ENCODE measurements at places on chromosomes 3 and 15.

DNA sequence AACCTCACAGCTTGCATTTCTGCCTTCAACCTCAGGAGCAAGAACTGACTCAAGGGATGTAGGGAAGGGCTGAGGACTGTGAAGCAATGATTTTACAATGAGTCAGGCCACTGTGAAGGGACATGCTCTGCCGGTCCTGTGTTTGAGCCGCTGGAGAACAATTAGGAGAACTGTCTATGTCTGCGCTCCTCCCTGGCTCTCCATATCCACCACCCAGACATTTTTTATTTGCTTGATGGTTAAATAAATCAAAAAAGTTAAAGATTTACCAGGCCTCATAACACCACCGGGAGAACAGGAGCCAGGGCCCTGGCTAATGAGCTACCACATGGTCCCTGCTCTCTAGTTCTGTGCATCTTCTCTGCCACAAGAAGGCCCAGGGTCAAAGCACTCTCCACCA is 29.6 kb downstream of the SEC61A1 start:
- DNase-seq: no peak

GRCh38 chr3:148880681-148881080 is 15.6 kb downstream of the CPA3 start:
- no peak for DNase-seq

GRCh38 chr15:43433165-43433564 is 59.8 kb downstream of the TP53BP1 start:
- DNase-seq: no peak

GRCh38 chr3:126126811-126127431 is 43.0 kb upstream of the SLC41A3 start:
- DNase-seq: peak; percentile 15

- no peak for DNase-seq
Measured at GRCh38 chr3:143952569-143953072, 19.0 kb upstream of the DIPK2A start.

GRCh38 chr3:189629803-189630455 is 1.3 kb upstream of the TP63 start:
- DNase-seq: no peak

DNA sequence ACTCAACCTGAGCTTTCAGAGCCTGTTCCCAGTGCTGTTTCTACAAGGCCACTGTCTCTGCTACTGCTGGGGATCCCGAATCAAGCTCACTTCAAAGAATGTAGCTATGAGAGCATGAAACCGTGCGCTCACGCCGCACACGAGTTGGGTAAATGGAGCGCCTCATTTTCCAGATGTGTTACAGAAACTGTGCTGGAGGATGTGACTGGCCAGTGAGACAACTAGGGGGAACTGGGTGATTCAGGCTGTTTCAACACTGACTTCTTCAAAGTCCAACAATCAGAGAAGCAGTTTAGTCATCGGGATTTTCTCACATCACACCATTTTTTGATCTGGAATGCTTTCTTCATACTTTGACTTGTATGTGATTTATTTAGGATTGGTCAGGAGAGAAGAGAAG is 3.5 kb downstream of the ZNF710 start:
- peak; percentile 65 for DNase-seq

DNA sequence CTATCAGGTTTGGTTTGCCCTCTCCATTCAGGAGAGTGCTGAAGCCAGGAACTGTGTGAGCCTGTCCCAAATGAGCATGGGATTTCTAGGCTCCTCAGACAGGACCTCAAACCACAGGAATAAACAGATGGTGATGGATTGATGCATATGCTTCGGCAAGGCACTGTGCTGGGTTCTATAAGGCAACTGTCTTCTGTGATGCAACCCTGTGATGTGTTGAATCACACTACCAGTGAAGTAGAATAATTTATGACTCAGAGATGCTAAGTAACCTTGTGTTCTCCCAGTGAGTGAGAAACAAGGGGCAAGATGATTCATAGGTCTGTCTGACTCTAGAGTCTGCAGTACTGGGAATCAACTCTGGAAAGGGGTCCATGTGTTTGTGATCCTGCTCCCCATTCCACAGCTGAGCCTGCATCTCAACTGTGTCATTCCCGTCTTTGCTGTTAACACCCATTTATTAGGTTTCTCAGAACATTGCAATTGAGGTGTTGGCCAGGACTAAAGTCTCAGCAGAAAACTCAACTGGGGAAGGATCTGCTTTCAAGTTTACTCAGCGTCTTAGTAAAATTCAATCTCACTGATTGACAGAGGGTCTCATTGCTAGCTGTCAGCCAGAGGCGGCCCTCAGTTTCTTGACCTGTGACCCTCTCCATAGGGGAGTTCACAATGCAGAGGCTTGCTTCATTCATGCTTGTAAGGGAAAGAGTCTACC is 510.1 kb upstream of the CFAP20DC start:
- no peak for DNase-seq

- no peak for DNase-seq
Measured at GRCh38 chr3:4587838-4588105, 94.6 kb downstream of the ITPR1 start.

DNA sequence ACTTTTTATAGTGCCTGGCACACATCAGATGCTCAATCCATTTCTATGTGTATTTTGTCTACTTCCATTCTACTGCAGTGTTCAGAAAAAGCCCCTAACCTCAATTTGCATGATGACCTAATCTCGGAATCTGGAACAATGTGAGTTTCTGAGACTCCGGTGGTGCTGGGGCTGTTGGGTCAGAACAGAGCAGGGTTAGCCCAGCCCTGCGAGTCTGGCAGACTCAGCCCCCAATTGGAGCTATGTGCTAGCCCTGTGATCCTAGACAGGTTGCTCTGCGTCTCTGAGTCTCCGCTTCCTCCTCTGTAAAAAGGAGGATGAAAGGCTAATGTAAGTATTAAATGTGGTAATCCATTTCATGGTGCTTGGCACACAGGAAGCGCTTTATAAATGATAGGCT is 95.0 kb upstream of the ICE2 start:
- peak; percentile 64 for DNase-seq

- no peak for DNase-seq
Measured at GRCh38 chr15:82544431-82544830, 4.2 kb upstream of the RPS17 start.

- DNase-seq: no peak
Measured at GRCh38 chr3:126389794-126390146, 4.9 kb upstream of the CFAP100 start.

DNA sequence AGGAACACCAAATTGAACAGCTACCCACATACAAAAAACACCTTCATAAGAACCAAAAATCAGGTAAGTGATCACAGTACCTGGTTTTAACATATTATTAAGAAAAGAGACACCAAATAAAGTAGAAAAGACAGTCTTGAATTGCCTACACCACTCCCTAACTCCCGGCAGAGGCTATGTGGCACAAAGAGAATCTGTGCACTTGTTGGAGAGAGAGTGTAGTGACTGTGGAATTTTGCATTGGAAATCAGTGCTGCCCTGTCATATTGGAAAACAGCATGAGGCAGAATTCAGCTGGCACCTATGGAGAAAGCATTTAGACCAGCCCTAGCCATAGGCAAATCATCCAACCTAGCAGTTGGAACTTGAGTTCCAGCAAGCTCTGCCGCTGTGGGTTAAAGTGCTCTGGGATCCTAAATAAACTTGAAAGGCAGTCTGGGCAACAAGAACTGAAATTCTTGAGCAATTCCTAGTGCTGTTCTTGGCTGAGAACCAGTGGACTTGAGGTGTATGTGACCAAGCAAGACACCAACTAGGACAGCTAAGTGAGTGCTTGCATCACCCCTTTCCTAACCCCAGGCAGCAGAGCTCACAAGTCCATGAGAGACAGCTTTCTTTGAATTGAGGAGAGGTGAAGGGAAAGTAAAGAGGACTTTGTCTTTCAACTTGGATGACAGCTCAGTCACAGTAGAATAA is 969.6 kb upstream of the ALCAM start:
- no peak for DNase-seq

GRCh38 chr15:56524915-56525314 is 60.0 kb upstream of the MNS1 start:
- DNase-seq: no peak

GRCh38 chr3:133782454-133782853 is 23.2 kb upstream of the SRPRB start:
- DNase-seq: no peak

DNA sequence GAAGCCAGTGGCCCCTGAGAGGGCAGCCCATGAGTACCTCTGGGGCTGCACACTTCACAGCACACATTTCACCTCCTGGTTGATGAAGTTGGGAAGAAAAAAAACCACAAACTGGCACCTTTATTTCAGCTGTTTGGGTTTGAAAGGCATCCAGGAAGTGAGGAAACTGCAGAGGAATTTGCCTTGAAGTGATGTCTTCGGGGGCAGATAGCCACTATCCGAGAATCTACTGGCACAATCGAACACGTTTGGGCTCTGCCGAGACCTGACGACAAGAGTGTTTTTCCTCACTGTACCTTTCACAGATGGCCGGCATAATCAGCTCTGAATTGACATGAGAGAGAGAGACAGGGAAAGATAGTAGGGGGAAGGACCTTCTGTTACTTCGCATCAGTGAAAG is 59.7 kb downstream of the LRIG1 start:
- DNase-seq: no peak

DNA sequence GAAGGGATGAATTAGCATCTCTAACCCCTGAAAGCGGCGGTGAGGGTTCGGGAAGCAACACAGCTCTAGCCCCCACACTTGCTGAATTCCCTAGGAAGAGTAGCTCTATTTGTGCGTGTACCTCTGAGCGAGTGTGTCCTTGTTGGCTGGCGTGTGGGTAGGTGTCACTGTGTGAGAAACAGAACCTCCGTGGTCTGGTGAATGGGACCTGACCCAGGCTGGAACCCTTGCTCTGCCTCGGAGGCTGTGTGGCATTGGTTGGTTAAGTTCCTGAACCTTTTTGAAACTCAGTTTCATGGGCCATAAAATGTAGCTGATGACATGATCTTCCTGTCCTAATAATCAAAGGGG is 414 bp upstream of the TMEM115 start:
- DNase-seq: no peak

DNA sequence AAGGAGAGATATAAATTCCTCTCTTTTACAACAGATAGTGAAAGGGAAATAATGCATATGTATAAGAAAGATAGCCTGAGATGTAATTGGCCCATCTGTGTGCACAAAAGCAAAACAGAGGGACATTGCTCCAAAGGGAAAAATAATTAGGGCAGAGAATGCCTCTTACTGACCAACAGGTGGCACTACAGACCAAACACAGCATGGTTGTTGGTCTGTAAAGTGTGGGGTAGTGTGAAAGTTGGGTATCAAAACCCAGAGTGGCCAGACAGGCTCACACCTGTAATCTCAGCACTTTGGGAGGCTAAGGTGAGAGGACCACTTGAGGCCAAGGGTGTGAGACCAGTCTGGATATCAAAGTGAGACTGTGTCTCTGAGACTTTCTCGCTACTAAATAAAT is 4.5 kb upstream of the TLNRD1 start:
- no peak for DNase-seq

GRCh38 chr15:83919319-83919830 is 265.5 kb downstream of the ADAMTSL3 start:
- DNase-seq: no peak

GRCh38 chr3:130473416-130473815 is 43.6 kb upstream of the COL6A6 start:
- no peak for DNase-seq

DNA sequence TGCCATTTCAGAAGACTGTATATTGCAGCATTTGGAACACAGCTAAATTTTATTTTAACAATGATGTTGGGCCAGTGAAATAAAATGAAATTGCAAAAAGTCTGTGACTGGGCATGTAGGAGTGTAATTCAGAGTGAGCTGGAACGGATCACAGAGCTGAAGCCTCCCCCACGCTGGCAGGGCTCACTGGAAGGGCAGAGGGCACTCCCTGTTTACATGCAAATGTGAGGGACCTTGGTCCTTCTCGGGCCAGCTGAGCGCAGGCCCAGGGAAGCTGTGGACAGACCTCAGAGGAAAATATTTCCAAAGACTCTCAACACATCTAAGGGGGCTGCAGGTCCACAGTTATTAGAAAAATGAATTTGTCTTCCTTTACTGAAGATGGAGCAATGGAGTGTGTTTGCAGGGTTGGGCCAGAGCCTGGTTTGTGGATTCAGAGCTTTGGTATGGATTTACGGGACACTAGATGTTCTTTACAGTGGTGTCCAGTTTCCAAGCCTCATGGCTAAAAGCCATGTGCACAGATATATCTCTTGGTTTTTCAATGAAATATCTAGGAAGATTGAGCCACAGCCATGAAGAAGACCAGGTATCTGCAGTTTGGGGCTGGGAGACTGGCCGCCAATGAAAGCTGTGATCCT is 32.0 kb downstream of the TRPM1 start:
- DNase-seq: no peak

DNA sequence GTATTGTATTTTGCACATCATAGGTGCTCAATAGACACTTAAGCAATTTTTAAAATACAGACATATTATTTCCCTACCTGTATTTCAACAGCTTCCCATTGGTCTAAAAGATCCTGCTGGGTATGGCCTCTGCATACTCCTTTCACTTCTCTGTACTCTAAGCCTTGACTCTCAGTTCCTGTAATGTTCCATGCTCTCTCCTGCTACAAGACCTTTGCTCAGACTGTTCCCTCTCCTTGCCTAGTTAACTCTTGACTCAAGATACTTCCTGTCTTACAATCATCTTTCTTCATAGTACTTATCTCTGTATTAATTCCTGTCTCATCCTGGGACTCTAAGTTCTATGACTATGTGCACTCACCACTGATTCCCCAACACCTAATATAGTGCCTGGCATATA is 1.7 kb downstream of the SCN11A start:
- DNase-seq: no peak

GRCh38 chr3:141530415-141530768 is 43.6 kb downstream of the RASA2 start:
- no peak for DNase-seq

GRCh38 chr3:178078953-178079352 is 457.3 kb upstream of the KCNMB2 start:
- no peak for DNase-seq

- no peak for DNase-seq
Measured at GRCh38 chr3:189773056-189773455, 141.9 kb downstream of the TP63 start.

- DNase-seq: no peak
Measured at GRCh38 chr3:157394411-157394810, 42.2 kb upstream of the PTX3 start.

GRCh38 chr15:101169495-101170071 is 82.3 kb downstream of the CHSY1 start:
- no peak for DNase-seq

GRCh38 chr3:9241956-9242355 is 7.5 kb downstream of the SRGAP3 start:
- DNase-seq: no peak

DNA sequence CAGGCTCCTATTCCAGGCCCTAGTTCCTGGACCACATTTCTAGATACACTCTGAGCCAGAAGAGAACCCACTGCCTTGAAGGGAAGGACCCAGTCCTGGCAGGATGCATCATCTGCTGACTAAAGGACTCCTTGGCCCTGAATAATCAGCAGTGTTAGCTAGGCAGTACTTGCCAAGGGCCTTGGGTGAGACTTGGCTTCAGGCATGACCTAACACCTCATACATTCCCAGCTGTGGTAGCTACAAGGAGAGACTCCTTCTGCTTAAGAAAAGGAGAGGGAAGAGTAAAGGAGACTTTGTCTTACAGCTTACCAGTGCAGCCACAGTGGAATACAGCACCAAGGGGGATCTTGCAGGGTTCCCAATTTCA is 26.4 kb downstream of the PEAK1 start:
- no peak for DNase-seq

GRCh38 chr3:194269610-194270145 is 81.5 kb downstream of the CPN2 start:
- DNase-seq: peak; percentile 30

GRCh38 chr15:52370010-52370409 is 74.4 kb upstream of the MYO5C start:
- peak; percentile 29 for DNase-seq

Measured in CD4-positive, alpha-beta T cell treated with Interleukin-15 for 1 hour (primary cell).